ENCODE measurements at places on chromosomes 6 and 20. TPM values are rescaled to one million over a fixed set of nuclear protein-coding genes. Genes with fewer than 3 reads are reported as not detected.

DNA sequence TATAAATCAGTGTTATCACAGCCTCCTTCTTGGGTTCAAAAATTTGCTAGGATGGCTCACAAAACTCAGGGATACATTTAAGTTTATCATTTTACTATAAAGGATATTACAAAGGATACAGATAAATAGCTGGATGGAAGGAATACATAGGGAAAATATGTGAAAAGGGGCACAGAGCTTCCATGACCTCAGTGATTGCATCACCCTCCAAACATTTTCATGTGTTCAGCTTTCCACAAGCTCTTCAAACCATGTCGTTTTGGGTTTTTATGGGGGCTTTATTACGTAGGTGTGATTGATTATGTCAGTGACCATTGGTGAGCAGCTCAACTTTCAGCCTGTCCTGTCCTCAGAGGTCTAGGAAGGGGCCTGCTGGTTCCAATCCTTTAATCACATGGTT is 68.0 kb downstream of the CYB5R4 start:
- DNase-seq, result no peak

GRCh38 chr20:57501461-57502335 is 23.2 kb downstream of the CTCFL start:
- no peak for DNase-seq

DNA sequence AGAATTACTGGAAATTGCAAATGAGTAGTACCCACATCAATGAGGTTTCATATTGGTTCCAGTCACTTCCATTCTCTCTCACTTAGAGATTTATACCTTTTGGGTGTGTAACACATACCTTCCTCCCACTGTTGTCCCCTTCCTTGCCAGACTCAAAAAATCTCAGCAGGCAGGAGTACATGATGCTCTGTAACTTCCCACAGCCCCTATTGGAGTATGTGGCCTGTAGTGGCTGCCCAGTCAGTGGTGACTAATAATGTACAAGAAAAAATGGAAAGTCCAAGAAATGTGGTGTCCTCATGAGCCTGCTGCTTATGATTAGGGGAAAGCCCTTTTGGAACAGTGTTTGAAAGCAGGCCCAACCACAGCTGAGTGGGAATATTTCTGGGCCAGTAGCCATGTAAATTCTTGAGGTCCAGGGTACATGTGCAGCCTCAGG is 312.0 kb downstream of the ZFAND3 start:
- no peak for DNase-seq

Gene PROKR2
- not detected for total RNA-seq

Measured in activated naive CD8-positive, alpha-beta T cell treated with anti-CD3 and anti-CD28 coated beads, Interleukin-2, amount 10 ng/mL, durations not matched to agents 7 days and 5 days (primary cell).